ENCODE measurements at places on chromosomes 2 and 18. TPM values are rescaled to one million over a fixed set of nuclear protein-coding genes. Genes with fewer than 3 reads are reported as not detected.

ABHD1 gene
- total RNA-seq: not detected

TMEM178A gene
- total RNA-seq: 1.3 TPM

EVA1A gene
- 2.8 TPM for total RNA-seq

TBC1D8 gene
- total RNA-seq: 44.0 TPM

BOLL gene
- not detected for total RNA-seq

NOTO gene
- not detected for total RNA-seq

CNDP1 gene
- total RNA-seq: not detected

All from HCT116 (cell line).